ENCODE measurements at places on chromosomes 11 and 22.

GRCh38 chr11:56988614-56989013, at the start of gene OR5AK2:
TSS of gene OR5AK2 (plus strand) at chr11:56988914. CDS start at chr11:56988914, 0 bp downstream.
- DNase-seq: no peak

- DNase-seq: no peak
These were observed 252.3 kb upstream of the SESN3 start for GRCh38 chr11:95483339-95483738.

- DNase-seq: no peak
These were observed 372.8 kb upstream of the CCDC179 start for GRCh38 chr11:23233075-23233474.

DNA sequence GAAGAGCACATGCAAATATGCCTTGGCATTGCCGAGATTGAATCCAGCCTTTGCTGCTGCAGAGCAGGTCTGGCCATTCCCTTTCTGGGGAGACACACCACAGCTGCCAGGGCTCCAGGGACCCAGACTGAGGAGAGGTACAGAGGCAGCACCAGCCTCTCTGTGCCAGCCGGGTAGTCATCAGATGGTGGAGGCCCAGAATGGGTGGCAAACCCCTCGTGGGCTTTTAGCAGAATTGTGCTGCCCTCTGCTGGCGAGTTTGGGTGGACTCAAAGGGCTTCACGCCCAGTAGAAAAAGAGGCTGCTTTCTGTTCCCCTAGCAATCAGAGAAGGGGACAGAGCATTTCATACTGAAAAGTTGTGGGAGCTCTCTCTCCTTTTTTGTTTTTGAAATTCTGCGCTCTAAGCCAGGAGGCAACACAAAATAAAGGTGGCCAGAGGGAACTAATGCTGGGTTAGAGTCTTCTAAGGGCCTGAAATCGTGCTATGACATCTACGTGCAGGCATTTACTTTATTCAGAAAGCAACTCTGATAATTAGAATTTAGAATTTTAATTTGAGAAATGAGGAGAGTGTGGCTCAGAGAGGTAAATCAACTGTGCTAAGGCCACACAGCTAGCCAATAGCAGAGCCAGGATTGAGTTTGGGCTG, 158.8 kb upstream of the NAV2 start:
- peak; percentile 74 for DNase-seq

GRCh38 chr22:30877662-30878515, 90.7 kb downstream of the MORC2 start:
- no peak for DNase-seq

- DNase-seq: no peak
These were observed 6.6 kb upstream of the FUT4 start for GRCh38 chr11:94537031-94537600.

- DNase-seq: no peak
These were observed 1.6 kb downstream of the ARSA start for GRCh38 chr22:50626314-50626849.

DNA sequence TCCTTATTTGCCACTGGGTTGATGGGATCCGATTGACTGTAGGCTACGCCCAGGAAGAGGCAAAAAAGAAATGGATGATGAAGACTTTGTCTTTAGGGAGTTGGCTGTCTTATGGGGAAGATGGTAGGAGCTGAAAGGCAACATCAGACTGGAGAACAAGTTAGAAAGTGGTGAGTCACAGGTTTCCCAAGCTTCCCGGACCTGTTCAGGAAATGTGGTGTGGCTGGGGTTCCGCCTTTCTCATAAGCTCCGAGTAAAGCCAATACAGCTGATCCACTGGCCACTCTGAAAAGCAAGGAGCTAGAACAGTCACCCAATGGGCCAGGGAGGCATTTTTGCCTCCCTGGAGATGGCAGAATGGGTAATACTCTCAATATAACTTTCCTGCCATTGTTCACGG, 194.5 kb downstream of the SNX19 start:
- DNase-seq: peak; percentile 65

- peak; percentile 37 for DNase-seq
These were observed 112.4 kb downstream of the KCNC1 start for GRCh38 chr11:17846852-17847453.

DNA sequence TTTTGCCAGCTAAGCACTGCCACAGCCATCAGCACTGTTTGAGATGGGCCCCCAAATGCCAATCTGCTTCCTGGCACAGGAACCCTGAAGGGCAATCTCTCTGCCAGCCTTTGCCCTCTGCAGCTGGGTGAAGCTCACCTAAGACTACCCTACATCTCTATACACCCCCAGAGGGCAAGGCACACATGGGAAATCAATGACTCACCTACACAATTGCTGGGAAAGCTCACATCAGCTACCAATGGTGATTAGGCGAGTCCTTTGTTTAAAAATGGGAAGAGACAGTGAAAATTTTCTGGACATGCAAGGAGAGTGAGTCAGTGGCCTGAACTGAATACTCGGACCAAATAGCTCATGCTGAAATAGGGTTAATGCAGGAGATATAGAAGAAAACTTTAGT, 12.6 kb upstream of the PRDM11 start:
- peak; percentile 29 for DNase-seq

DNA sequence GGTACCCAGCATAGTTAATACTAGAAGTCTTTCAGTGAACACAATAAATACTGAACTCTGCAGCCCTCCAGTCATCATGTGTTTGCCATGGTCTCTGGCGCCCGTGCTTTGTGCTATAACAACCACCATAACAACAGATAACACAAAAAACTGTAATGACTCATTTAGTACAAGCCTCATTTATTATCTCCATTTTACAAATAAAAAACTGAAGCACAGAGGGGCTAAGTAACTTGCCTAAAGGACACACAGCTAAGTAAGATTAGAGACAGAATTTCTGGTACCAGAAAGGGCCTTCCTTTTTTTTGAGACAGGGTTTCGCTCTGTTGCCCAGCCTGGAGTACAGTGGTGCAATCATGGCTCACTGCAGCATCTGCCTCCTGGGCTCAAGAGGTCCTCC, 19.5 kb downstream of the RBFOX2 start:
- DNase-seq: peak; percentile 61

DNA sequence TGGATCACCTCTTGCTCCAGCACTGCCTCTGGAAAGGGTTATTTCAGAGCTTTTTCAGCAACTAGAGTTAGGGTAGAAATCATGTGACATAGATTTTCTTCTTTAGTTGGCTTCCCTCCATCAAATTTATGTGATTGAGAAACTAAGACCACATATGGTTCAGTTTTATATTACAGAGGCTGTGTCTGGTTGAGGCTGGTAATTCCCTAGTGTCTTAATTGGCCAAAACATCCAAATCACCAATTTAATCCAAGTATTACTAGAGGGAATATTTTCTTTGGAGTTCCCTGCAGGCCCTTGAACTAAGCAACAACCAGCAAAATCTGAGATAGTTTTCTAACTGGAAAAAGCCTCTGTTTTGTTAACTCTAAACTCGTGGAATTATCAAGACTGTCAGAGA, 136.3 kb downstream of the ARHGAP42 start:
- DNase-seq: no peak

- DNase-seq: peak; percentile 19
These were observed 11.5 kb downstream of the PPME1 start for GRCh38 chr11:74182635-74183034.

DNA sequence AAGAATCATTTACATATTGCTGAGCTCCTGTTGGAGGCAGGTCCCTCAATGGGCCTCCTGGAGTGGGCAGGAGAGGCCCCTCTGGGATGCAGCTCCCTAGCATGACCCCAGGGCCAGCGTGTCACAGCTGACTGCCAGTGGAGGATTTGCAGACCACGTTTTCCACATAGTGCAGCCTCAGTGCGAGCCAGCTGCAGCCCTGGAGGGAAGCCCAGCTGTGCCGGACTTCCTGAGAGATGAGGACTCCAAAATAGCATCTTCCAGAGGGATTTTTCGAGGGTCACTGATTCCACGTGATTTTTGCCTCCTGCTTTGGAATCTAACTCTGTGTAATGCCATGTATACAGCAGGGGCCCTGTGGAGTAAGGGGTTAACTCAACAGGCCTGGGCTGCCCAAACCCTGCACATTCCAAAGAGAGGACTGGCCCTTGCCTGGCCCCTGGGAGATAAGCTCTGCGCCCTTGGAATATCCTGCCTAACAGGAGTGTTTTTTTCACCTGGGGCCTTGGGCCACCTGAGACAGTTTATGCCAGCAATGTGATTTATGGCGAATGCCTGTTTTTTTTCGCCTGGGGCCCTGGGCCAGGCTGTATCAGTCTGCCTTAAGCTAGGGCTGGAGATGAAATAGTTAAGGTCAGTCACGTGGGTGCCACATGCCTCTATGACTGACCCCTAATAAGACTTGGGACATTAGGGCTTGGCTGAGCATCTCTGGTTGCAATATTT, 47.4 kb downstream of the RPS6KA4 start:
- no peak for DNase-seq

- no peak for DNase-seq
These were observed 22.2 kb upstream of the CYP2D6 start for GRCh38 chr22:42152661-42153270.

DNA sequence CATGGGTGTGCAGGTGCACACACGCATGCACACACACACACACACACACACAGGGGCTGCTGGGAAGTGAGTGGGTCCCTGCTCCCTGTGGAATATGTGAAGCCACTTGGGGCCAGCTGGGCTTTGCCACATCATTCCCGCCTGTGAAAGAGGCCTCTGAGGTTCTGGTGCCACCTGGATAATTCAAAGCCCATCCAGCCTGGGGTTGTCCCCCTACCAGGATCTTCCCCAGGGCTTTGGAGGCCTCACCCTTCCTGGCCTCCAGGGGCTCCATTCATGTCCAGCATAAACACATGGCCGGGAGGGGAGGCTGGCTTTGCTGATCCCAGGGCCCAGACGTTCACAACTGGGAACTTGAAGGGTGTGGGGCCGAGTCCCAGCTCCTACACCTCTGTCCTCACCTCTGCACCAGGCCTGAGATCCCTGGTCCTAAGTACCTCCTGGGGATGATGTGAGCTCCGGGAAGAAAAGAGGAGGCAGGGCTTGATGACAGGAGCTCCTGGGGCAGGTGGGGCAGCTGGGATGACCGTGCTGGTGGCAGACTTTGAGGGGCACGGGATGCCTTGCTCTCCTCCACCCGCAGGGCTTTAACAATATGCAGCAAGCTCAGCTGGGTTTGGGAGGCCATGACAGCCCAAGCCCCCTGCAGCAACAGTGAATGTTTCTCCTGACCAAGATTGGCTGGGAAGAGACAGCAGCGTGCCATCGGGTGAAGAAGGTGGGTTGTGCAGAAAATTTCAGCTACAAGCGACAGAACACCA, 14.2 kb downstream of the LINC01488 start:
- no peak for DNase-seq

GRCh38 chr11:20056109-20056949, 103.9 kb downstream of the DBX1 start:
- no peak for DNase-seq

GRCh38 chr11:47583844-47584243, 2.6 kb upstream of the FAM180B start:
- DNase-seq: no peak

- no peak for DNase-seq
These were observed 21.8 kb downstream of the ARFGAP2 start for GRCh38 chr11:47154616-47155570.

- DNase-seq: no peak
These were observed 37.9 kb downstream of the PKNOX2 start for GRCh38 chr11:125202362-125202880.

DNA sequence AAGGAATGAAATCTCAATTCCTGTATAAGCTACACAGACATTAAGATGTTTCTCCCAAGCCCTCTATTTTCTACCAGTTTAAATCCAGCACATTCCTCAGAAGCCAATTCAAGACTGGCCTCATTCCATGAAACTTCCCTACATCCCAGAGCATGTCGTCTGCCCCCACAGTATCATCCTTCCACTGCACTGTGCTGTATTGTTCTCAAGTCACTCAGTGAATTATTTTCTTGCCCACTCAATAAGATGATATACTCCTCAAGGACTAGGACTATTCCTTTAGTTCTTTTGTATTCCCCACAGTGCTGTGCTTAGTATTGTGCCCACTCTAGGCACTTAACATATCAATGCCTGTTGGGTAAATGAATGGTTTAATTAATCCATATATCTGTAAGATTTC, 203.1 kb upstream of the BLID start:
- DNase-seq: no peak

DNA sequence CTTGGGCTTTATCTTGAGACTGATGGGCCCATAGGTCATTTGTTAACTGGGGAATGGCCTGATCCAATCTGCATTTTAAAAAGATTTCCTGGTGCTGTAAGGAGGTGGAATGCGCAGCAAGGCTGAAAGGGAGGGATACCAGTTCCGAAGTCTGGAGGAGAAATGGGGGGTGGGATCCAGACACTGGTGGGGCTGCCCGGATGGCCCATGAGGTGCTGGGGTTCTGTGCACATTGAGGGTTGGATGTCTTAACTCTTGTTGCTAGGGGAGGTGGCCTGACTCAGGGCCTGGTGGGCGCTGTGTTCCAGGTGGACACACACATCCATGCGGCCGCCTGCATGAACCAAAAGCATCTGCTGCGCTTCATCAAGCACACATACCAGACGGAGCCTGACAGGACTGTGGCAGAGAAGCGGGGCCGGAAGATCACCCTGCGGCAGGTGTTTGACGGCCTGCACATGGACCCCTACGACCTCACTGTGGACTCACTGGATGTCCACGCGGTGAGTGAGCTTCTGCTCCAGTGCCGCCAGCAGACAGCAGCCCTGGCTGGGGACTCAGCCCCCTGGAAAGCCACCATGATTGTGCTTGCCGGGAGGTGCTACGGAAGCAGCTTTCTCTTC, 38.1 kb downstream of the AMPD3 start:
- no peak for DNase-seq

DNA sequence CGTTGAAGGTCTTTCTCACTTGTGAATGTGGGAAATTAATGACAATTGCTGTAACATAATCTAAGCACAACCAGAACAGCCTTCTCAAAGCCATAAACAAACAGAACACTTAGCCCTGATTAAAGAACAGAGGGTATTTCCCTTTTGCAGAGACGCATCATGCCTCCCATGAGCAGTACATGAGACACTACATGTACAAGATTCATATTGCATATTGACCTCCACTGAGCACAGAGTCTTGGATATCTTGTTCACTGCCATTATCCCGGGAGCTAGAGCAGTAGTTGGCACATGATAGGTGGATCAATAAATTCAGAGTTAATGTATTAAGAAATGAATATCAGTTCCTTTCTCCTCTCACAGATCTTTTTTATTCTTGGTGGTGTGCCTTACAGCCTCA, 1194.3 kb upstream of the TENM4 start:
- DNase-seq: no peak

- DNase-seq: no peak
These were observed 14.5 kb upstream of the CYP2R1 start for GRCh38 chr11:14906578-14906977.

- DNase-seq: peak; percentile 65
These were observed 714 bp downstream of the SDF2L1 start for GRCh38 chr22:21642584-21643448.

GRCh38 chr11:36945384-36945783, 347.3 kb upstream of the RAG2 start:
- no peak for DNase-seq

- DNase-seq: no peak
These were observed 89.1 kb downstream of the RPS6KA4 start for GRCh38 chr11:64447831-64448598.

GRCh38 chr11:29282088-29282487, 734.7 kb downstream of the KCNA4 start:
- DNase-seq: peak; percentile 94

DNA sequence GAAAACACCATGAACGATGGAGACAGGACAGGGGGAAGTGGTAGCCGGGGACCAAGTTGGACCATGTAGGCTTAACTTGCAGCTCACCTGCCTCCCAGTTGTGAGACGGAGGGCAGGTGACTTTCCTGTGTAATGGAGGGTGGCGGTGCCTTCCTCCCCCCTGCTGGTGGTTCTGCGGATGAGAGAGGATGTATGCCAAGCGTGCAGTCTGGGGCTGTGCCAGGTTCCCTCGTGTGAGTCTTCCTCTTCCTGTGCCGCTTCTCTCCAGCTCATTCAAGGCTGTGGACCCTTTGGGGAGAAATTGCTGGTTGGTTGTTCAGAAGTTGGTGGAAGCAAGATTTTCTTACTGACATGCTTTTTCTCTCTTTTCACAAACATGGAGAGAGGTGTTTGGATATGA, 35.1 kb downstream of the MPPED1 start:
- peak; percentile 39 for DNase-seq
